Aorta (tissue), 5 donors: ENCODE measurements at places on chromosomes 16 and 17.

DNA sequence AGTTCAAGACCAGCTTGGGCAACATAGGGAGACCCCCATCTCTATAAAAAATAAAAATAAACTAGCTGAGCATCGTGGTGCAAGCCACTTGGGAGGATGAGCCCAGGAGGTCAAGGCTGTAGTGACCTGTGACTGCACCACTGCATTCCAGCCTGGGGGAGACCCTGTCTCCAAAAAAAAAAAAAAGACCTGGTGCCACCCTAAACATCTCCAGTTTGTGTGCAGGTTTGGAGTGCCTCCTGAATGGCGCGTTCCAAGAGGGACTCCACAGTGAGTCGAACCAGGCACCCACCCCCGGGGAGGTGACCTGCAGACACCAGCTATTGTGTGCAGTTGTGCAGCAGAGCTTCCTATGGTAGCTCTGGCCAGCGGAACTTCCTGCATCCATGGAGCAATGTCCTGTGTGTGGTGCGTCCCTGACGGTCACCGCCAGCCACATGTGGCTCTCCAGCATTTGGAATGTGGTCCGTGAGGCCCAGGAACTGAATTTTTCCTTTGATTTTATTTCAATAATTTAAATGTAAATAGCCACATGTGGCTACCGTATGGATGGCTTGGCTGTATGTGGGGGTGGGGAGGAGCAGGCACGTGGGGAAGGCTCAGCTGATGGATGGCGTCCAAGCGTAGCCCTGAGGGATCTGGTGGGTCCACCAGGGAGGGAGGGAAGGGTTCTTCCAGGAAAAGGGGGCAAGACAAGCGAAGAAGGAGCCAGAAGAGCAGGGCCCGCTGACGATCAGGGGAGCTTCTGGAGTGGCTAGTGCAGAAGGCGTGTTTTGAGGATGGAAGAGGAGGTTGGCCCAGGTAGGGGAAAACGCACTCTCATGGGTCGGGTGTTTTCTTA lies 107.1 kb upstream of the GSE1 start:
- no peak for DNase-seq

DNA sequence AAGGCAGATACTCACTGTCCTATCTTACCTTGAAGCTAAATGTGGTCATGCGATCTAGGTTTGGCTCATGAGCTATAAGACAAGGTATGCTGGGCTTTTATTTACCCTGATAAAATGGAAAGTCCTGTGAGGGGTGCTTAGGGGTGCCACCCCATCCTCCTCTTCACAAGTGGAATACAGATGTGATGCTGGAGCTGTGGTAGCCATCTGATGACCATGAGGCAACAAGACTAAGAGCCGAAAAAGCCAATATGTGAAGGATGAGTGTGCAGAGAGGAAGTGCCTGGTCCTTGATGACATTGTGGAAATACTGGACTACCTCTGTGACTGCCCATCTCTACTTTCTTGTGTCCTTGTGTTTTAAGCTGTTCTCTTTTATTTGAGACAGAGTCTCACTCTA lies 58.1 kb upstream of the TMC5 start:
- DNase-seq = no peak

- peak; percentile 92 for DNase-seq
Measured at GRCh38 chr17:42193969-42194899, at the start of gene GHDC. TSS of gene GHDC (minus strand) at chr17:42194494. CDS start at chr17:42193581, 913 bp downstream.

- no peak for DNase-seq
Measured at GRCh38 chr16:10610499-10611184, 30.2 kb upstream of the EMP2 start.

DNA sequence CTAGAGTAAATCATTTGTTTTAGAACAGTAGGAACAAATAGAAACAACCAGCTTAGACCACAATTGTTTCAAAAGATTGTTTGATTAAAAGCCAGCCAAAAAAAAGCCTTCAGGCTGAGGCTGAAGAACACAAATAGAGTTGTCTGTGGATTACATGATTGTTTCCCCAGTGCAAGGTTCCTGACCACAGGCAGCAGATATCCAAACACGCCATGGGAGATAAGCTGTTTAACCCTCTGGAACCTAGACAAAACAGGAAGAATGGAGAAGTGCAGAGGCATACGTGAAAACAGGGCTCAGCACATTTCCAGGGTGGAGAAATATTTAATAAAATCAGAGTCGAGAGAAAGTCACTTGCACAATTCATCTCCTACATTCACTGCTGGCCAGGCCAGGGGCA lies 21.0 kb downstream of the ATPAF2 start:
- DNase-seq = no peak

- DNase-seq = no peak
Measured at GRCh38 chr17:68568581-68568980, 32.6 kb downstream of the FAM20A start.

GRCh38 chr16:62029947-62030346 lies 6.3 kb downstream of the CDH8 start:
- no peak for DNase-seq

GRCh38 chr17:55683550-55684315 lies 38.9 kb downstream of the TMEM100 start:
- no peak for DNase-seq
